PC-3 (cell line): ENCODE measurements at places on chromosomes 2 and 18. TPM values are rescaled to one million over a fixed set of nuclear protein-coding genes. Genes with fewer than 3 reads are reported as not detected.

GRCh38 chr2:72864500-72864899 lies 22.7 kb upstream of the SPR start:
- DNase-seq: peak; percentile 84

PLCL1 gene
- not detected in 2 replicates for total RNA-seq

DNA sequence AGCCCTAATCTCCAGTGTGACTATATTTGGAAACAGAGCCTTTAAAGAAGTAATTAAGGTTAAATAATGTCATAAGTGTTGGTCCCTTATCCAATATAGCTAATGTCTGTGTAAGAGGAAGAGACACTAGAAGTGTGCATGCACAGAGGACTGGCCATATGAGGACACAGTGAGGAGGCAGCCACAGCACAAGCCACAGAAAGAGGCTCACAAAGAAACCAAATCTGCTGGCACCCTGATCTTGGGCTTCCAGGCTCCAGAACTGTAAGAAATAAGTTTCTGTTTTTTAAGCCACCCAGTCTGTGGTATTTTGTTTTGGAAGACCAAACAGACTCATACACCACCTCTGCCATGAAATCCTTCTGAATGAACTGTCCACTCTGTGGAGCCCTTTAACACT lies 186.4 kb upstream of the SLC39A10 start:
- DNase-seq: no peak

DNA sequence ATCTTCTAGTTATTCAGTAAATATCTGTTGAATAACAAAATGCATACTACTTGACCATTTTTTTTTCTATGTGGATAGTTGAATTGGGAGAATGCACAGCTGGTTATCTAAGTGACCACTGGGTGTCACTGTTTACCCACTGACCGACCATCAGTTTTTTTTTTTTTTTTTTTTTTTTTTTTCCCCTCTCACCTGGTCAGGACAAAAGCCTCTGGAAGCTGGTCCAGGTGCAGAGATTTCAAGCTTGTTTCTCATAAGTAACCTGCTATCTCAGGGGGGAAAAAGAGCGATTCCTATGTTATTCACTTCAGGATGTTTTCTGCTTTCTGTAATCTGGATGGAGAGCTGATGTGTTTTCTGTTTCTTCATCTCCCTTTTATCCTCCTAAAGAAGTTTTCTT lies 256.0 kb downstream of the DCDC2C start:
- DNase-seq: peak; percentile 44
